SK-MEL-5 (cell line): ENCODE measurements at places on chromosomes 13 and 19.

DNA sequence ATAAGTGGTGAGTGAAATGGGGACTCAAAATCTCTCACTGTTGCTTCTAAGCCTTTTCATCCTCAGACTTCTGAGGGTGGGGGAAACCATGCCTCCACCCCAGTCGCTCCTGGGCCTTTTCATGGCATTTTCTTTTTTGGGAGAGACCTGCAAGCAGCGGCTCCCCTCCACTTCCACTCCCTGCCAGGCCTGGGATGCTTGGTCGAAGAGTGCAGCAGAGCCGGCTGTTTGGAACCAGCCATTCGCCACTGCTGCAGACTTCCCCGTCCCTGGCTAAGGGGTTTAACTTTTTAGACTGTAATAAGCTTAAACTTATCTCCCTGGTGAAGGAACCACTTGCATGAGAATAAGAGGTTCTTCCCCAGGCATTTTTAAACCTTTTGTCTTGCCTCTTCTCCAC lies 617.2 kb downstream of the PCDH9 start:
- no peak for DNase-seq

DNA sequence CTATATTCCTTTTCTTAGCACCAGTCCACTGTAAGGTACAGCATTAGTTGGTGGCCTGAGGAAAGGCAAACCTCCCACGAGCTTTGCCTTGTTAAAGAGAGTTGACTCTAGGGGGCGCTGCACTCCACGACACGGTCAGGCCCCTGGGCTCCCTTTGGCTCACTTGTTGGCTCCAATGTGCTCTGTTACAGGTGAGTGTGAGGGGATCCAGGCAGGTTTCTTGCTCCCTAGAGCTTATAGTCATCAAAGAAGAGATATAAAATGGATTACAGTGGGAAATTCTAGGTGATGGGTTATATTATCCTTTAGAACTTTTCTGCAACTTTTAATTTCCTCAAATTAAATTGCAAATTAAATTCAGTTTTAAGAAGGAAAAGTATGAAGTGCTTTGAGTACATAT lies 3.7 kb downstream of the WDR87 start:
- DNase-seq, result peak; percentile 75

GRCh38 chr13:21548577-21548976 lies 55.4 kb downstream of the MICU2 start:
- DNase-seq, result no peak

GRCh38 chr13:59479629-59480028 lies 684.1 kb downstream of the DIAPH3 start:
- no peak for DNase-seq
